Stimulated activated CD8-positive, alpha-beta memory T cell treated with anti-CD3 and anti-CD28 coated beads, Interleukin-2, amount 100 ng/mL, for 1 hour (primary cell): ENCODE measurements at places on chromosomes 4 and X.

DNA sequence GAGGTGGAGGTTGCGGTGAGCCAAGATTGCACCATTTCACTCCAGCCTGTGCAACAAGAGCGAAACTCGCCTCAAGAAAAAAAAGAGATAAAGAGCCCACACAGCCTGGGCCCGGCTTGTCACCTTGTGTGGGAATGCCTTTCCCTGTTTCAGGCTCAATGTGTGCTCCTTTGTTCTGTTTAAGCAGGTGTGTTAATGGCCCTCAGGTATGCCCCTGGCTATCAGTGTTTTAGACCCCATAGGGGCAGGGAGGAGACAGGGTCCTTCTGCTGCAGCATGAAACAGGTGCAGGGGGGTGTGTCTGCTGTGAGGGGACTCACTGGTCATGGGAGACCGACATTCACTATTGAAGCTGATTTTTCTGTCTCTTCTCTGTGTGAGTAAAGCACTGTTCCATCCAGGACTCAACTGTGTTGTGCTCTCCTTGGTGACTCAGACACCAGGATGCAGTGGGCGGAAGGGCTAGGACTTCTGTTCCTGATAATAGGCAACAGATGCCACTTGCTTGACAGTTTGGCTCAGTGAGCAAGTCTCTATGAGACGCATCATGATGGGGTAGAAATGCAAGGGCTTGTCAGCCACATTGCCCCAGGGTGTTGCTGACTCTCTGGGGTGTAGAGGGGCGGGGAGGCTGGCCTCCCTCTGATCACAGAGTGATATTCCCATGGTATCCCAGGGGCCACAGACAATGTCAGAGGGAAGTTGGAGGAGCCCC lies 15.6 kb upstream of the LAP3 start:
- DNase-seq, result no peak

GRCh38 chr4:133147921-133148689 lies 989 bp upstream of the PCDH10 start:
- no peak for DNase-seq

GRCh38 chrX:140164391-140164790 lies 199.1 kb upstream of the CXorf66 start:
- no peak for DNase-seq

- DNase-seq, result no peak
Measured at GRCh38 chr4:90234916-90235547, 107.8 kb downstream of the CCSER1 start.

- DNase-seq, result no peak
Measured at GRCh38 chrX:47483306-47484268, 565 bp upstream of the ZNF41 start.

DNA sequence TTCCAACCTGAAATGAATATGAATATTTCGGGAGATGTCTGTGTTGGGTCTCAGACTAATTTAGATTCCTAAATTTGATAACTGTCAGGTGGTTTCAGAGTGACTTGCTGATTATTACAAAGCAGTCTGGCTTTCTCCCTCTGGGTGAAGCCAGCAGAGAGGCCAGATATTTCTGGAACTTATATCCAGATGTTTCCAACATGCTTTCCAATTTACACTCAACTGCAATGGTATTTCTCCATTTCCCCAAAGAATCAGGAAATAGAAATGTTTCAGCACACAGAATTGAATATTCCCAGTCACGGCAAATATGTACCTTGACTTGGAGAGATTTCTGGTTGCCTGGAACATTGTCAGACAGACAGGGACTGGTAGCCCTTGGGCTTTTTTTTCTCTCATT lies 48.5 kb upstream of the EGFL6 start:
- DNase-seq, result no peak

GRCh38 chr4:138639018-138639741 lies 376.4 kb upstream of the NOCT start:
- DNase-seq, result no peak

DNA sequence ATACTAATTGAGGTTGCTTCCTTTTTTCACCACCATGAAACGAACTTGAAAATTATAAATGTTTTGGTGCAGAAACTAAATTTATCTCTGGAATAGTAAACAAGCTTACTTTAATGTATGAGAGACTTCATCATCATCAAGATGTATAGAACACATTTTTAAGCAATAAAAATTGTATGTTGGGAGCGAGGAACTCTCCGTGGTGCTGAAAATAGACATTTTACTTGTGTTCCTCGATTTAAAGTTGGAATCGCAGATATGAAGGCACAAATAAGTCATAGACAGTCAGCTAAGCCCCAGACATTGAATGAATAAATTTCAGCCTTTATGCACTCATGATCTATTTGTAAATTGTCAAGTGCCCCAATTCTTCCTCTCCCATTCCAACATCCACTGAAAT lies 310.7 kb downstream of the STK32B start:
- DNase-seq, result no peak

DNA sequence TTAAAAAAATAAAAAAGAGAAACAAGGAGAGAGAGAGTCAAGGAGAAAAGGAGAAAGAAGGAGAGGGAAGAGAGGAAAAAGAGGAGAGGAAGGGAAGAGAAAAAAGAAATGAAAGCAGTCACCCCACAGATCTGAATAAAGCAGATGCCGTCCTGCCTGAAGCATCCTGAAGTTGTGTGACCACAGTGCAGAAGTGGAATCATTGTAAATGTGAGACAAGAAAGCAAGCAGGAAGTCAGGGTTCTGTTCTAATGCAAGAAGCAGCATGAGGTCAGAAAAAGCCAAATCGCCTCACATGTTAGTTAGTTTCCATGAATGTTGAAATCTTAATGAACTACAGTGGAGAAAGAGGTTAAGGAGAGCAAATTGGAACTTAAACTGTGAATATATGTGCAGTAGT lies 692.5 kb downstream of the CENPC start:
- no peak for DNase-seq

- no peak for DNase-seq
Measured at GRCh38 chr4:165761963-165762362, 111.1 kb upstream of the TLL1 start.

GRCh38 chr4:184882276-184882675 lies 56.5 kb upstream of the ACSL1 start:
- DNase-seq, result no peak

- DNase-seq, result no peak
Measured at GRCh38 chr4:19915276-19915675, 336.4 kb upstream of the SLIT2 start.

- DNase-seq, result no peak
Measured at GRCh38 chr4:112311516-112311915, 14.3 kb downstream of the ALPK1 start.

DNA sequence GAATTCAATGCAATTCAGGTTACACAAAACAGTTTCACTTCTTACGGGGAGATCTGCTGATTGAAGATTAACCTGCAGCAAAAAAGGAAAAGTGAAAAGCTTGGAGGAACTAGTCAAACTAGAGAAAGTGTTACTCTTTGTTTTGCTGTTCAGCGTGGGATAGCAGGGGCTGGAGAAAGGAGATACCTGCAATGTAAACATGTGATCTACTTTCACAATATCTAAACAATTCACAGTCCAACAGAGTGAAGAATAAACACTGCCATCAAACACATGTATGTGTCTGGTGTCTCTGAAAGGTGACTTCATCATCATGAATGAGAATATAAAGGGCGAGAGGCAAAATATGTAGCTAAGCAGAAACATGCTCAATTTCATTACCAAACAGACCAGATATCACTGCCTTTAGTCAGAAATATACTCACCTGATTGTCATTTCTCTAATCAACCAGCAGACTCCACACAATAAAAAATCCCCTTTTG lies 26.4 kb downstream of the NIPAL1 start:
- no peak for DNase-seq

GRCh38 chr4:180380733-180381132 lies 1862.5 kb upstream of the TENM3 start:
- DNase-seq, result no peak

DNA sequence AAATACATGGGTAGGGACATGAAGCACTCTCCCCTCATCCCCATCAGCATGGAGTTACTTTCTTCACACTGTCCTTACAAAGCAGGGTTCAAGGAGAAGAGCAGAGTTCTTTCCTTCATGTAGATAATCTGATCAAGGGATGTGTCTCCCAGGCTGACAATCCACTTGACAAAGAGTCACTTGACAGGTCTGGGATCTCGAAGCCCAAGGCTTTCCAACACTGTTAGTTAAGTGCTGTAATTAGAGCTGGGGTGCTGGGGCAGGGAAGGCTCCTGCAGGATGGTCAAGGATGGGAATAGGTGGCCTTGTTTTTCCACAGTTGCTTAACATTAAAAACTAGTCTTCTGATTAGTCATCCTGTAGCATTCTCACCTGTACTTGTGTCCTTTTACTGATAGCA lies 38.0 kb downstream of the CCNG2 start:
- no peak for DNase-seq

GRCh38 chr4:3705236-3705987 lies 60.8 kb upstream of the ADRA2C start:
- DNase-seq, result no peak

- no peak for DNase-seq
Measured at GRCh38 chrX:153948847-153949805, 4.7 kb upstream of the RENBP start.

DNA sequence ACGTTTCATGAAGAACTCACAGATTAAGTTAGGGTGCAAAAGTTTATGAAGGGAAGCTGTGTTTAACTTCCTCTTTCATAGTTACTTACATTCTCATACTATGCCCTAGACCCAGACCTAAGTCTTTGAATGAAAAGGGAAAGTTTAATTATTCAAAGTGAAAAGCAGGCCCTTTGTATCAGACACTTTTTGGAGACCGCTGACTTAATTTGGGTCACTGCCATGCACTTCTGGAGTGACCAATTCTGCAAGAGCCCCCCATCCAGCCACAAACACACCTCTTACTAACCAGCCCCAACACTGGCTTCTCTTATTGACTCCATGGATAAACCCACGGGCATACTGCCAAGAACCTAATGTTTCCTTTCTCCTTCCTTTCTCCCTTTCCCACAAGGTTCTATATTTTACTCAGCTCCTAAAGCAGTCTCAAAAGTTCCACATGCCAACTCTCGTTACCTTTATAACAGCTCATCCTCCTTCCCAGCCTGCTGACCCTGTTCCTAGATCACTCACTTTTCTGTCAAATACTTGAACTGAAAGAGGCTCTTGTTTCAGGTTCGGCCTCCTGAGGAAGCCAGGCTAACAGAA lies 34.5 kb downstream of the ABCE1 start:
- DNase-seq, result no peak

- no peak for DNase-seq
Measured at GRCh38 chr4:153241970-153242838, 38.0 kb downstream of the TRIM2 start.

GRCh38 chrX:77693594-77693993 lies 92.4 kb downstream of the ATRX start:
- no peak for DNase-seq

DNA sequence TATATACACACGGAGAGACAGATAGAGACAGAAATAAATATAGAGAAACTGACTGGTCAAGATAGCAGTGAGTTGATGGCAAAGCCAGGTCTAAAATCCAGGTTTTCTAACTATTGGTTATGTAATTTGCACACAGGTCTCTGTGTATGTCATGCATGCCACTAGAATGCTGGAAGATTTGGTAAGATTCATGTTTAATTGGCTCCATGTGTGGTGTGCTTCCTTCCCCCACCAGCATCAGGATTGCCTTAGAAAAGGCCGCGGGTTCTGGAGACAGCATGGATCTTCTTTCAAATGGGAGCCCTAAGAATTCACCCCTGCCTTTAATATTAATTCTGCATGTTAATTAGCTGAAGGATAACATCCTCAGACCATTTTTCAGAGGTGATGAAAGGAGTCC lies 31.3 kb downstream of the HAND2 start:
- DNase-seq, result no peak

DNA sequence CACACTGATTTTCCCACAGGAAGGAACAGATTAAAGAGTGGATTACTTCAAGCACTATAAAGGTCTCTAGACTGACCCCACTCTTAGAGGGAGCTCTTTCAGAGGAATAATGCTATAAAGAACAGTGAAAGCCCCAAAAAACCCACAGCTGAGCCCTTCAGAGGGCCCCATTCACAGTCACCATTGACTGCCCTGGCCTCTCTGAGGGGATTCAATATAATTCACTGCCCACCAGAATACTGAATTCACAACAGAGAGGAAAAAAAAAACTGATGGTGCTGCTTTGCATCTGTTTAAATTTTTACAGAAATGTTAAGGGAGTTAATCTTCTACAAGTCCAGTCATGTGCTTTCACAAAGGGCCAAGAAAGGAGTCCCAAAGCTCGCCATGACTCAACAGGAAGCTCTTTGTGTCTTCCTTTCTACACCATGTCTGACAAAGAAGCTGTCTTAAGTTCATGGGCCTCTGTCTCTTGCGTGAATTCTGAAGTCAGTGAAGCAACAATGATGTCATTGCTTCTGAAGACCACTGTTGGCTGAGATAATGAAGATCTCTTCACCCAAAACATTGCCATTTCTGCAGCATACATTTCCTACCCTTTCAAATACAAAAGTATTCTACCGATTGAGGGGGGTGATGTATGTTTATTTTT lies 174.9 kb downstream of the ADAMTS3 start:
- no peak for DNase-seq

- no peak for DNase-seq
Measured at GRCh38 chr4:54484383-54484782, 173.4 kb upstream of the KIT start.

GRCh38 chr4:56772134-56772533 lies 49.4 kb downstream of the SPINK2 start:
- DNase-seq, result no peak

DNA sequence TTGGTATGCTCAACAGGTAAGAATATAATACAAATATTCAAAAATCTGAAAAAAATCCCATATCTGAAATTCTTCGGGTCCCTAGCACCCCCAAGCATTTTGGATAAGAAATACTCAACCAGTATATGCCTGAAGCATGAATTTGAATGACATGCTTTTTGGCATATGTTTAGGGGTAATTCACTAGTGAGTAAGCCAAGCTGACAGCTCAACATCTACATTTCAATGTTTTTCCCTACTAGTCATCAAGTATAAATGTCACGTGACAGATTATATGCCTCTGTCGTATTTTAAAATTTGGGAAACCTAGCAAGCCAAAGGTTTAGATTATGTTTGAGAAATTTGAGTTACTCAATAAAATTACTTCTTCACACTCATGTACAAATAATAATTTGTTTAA lies 125.1 kb downstream of the FGF16 start:
- no peak for DNase-seq

GRCh38 chr4:15725608-15726007 lies 22.7 kb downstream of the BST1 start:
- DNase-seq, result no peak

- no peak for DNase-seq
Measured at GRCh38 chr4:129131343-129131742, 35.4 kb downstream of the C4orf33 start.

- DNase-seq, result no peak
Measured at GRCh38 chrX:128800138-128800537, 723.2 kb downstream of the SMARCA1 start.

DNA sequence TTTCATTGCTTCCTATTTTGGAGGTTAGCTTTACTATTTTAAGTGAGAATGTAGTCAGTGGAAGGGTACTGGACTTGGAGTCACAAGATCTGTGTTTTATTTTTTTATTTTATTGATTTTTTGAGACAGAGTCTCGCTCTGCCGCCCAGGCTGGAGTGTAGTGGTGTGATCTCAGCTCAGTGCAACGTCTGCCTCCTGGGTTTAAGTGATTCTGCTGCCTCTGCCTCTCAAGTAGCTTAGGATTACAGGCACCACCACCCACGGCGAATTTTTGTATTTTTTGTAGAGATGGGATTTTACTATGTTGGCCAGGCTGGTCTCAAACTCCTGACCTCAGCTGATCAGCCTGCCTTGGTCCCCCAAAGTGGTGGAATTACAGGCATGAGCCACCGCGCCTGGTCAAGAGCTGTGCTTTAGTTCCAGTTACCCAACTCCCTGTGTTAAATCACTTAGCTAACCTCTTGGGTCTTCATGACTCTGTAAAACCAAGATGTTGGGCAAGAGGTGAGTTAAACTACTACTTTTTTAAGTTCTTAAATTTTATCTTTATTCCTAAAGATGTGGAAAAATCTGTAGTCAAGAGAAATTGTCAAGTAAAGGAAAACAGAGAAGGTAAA lies 11.2 kb downstream of the USP9X start:
- no peak for DNase-seq
